ENCODE measurements at places on chromosomes 6 and 20.

DNA sequence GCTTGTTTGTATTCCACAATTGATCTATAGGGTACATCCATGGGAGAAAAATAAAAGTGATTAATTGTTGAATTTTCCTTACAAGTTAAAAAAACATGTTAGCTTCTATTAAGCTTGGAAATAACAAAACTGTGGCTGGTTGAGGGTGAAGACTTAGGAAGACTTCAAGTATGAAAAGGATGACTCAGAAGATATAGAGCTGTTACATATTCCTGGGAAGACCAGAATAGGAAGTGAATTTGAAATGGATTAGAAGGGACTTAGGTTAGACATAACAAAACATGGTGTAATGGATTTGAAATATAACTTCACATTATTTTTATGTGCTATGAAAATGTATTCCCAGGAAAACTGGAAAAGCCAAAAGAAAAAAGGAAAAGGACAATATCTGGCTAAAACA is 732.2 kb downstream of the HDGFL1 start:
- no peak for DNase-seq

- DNase-seq: no peak
These were observed 52.9 kb upstream of the PLCB4 start for GRCh38 chr20:9015984-9016324.

DNA sequence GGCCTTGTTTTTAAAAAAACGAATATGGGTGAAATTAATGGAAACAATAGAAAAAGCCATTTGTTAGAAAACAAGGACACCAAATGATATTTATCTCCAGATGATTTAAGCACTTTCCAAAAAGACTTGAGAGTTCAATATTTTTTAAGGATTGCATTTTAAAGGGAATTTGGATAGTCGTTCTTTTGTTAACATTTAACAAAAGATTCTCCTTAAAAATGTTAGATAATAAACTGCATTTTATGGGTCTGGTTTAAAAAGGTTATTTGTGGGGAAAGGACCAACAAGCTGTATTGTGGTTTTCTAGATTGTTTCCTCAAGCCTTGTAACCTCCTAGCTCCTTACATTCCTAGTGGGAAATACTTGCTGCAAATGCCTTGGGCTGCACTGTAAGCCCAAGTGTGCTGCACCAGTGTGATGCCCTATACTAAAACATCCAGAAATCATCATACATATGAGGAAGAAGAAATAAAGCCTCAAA is 1.5 kb upstream of the PHIP start:
- DNase-seq: no peak

GRCh38 chr6:37528541-37528940 is 28.8 kb upstream of the CCDC167 start:
- no peak for DNase-seq

DNA sequence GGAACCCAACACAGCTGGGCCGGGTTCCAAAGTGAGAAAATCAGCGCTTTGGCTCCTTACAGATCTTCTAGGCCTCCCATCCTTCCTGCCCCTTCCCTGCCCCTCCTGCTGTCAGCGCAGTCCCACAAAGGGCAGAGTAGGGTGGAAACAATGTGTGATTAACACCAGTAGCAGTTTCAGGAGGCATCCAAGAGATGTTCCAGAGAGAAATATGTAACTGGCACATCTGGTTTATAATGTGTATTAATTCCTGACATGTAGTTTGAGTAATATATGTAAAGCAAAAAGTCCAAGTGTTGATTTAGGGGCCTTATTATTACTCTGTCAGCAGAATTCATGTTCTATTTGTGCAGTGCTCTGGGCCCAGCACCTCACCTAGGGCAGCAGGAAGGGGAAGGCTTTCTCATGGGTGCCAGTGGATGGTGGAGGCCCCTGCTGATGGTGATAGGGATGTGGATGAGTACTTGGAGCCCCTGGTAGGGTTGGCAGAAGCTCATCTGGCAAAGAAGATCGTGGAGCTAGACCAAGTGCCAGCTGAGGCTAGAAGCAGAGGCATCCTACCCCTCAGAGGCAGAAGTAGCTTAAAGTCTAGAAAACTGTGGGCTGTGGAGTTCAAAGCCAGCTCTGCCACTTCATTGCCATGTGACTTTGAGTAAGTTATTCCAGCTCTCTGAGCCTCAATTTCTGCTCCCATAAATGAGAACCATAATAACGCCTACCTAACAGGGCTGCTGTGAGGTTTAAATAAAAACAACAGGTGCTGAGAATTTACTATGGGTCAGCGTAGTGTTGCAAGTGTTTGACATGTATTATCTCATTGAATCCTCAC is 22.4 kb upstream of the RALY start:
- DNase-seq: no peak

GRCh38 chr6:41529049-41529448 is 17.1 kb upstream of the FOXP4 start:
- no peak for DNase-seq

GRCh38 chr6:146526192-146526591 is 17.4 kb upstream of the RAB32 start:
- no peak for DNase-seq

DNA sequence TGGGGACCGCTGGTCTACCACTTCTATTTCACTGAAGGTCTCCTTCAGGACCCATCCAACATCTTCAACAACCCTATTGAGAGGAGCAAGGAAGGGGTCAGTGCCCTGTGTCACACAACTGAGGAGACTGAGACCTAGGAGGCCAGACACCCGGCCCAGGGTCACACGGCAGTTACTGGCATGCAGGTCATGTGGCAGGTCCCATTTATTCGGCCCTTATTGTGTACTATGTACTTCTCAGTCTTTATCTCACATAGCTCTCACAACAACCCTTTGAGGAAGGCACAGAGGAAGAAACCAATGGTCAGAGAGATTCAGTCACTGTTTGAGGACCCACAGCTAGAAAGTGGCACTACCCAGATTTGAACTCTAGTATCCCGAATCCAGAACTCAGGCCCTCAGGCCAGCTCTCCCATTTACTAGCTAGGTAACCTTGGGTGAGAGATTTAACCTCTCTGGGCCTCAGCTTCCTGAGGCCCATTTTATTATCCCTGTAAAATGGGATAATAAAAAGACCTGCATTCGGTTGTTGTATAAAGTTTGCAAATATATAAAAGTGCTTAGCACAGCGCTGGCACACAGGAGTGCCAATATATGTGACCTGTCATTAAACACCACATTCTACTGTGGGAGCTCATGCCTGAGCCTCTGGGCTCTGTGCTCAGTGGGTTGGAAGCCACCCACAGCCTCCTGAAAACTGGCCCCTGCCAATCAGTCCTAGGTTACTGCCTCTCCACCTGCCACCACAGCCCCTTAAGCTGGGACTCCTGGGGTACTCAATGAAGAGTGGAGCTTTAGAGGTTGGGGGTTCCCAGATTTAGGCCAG is 15.8 kb downstream of the TFEB start:
- DNase-seq: no peak

DNA sequence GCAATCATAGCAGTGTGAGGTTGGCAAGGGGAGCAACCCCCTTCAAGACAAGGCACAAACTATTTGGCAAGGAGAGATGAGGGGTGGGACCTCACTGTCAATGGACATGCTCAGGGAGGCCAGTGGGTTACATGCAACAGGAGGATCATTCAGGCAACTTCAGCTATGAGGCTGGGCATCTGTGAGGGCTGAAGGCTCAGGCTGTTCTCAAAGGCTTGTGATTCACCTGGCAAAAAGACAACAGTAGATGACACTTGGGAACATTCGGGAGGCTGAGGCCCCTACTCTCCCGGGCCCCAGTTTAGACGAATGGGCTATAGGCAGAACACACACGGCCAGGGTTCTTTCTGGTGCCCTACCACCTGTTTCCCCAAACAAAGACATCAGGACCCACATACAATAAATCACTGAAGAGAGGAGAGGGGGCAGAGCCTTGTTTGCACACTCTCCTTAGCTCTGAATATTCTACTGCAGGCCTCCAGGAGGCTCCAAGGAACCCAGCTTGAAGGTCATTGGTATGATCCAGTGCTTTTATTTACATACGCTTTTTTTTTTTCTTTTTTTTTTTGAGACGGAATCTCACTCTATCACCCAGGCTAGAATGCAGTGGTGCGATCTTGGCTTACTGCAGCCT is 7.9 kb downstream of the TUBB start:
- DNase-seq: no peak

GRCh38 chr6:18243302-18243893 is 20.9 kb downstream of the DEK start:
- DNase-seq: no peak

Measured in NCI-H1092 (cell line).